ENCODE measurements at places on chromosomes 2 and 18. TPM values are rescaled to one million over a fixed set of nuclear protein-coding genes. Genes with fewer than 3 reads are reported as not detected.

The COL4A3 gene
- total RNA-seq = not detected

The TMEM178A gene
- total RNA-seq = 0.13 TPM

The SOX11 gene
- total RNA-seq = 0.05 TPM

DNA sequence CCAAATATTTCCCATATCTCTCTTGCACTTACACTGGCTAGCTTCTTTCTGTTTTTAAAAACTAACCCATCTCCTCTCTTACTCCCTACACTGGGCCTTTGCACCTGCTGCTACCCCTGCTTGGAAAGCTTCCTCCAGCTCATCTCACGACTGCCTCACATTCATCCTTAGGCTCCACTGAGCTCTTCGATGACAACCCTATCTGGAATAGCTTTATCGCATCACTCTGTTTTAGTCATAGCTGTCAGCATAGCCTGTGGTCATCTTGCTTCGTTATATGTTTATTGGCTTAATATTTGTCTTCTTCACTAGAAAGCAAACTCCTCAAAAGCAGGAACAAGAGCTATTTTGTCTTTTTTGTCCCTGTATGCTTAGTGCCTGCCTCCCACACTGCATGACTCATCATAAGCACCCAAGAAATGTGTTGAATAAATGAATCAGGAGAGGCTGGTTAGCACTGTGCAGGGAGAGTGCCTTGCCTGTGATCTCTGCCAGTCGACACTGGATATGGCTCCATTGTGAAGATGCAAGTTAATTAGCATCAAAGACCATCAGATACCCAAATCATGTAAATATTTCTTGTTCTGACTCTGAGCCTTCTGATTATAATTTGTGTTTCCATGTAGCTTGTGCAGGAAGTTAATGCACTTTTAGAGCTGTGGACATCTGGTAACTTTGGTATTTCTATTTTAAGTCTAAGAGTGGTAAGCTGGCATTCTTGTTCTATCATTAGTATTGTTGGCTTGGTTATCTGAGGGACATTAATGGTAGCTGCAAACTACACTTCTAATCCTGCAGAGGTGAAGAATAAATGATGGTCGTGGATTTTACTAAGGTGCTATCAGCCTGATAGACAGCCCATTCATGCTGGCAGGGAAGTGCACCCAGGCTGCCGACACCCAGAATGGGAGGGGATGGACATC, 10.3 kb upstream of the DYTN start:
- no peak for DNase-seq
- no peak overlapping the region for H3K4me3 ChIP-seq
- H3K27ac ChIP-seq = no peak overlapping the region
- H3K4me1 ChIP-seq = no peaks in the 10 kb centered on the region

- H3K4me1 ChIP-seq = peaks cover 86% of the 10 kb centered on the region
- peak; percentile 50 for DNase-seq
- no peak overlapping the region for H3K4me3 ChIP-seq
- no peaks in the 10 kb centered on the region for H3K27me3 ChIP-seq
- no peaks in the 10 kb centered on the region for H3K36me3 ChIP-seq
Measured at GRCh38 chr2:27795868-27796277, 24.4 kb downstream of the MRPL33 start.

GRCh38 chr18:2448565-2449151, 122.6 kb downstream of the METTL4 start:
- no peak overlapping the region for H3K4me3 ChIP-seq
- peak overlapping the region; percentile 8 for H3K27ac ChIP-seq
- peak; percentile 14 for DNase-seq

DNA sequence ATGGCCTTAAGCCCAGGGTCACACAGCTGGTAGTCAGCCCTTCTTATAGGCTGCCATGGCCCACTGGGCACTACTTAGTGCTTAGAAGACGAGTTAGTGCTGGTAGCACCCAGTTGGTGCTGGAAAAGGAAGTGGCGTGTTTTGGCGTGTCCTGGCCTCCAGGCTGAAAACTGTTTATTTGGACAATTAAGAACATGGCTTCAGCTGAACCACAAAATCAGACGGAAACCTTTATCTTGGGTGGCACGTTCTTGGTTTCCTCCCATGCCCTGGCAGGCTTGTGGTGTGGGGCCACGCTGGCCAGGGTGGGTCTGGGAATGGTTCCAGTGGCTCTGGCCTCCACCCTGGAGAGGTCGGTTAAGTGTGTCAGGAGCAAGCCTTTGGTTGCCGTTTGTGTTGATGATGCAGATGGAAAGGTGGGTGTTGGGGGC, 141.5 kb upstream of the HAAO start:
- H3K27me3 ChIP-seq = no peaks in the 10 kb centered on the region
- peak overlapping the region; percentile 39 for H3K27ac ChIP-seq
- H3K4me1 ChIP-seq = peaks cover 77% of the 10 kb centered on the region

The PTPRN gene
- 4.9 TPM for total RNA-seq

The LYG1 gene
- 0.37 TPM for total RNA-seq

- H3K4me3 ChIP-seq = no peak overlapping the region
- no peak overlapping the region for H3K27ac ChIP-seq
- no peak for DNase-seq
- peaks cover 37% of the 10 kb centered on the region for H3K36me3 ChIP-seq
Measured at GRCh38 chr2:67412424-67412823, 15.3 kb downstream of the ETAA1 start.

GRCh38 chr2:73780237-73780582, 307 bp upstream of the DUSP11 start:
- H3K36me3 ChIP-seq = peaks cover 21% of the 10 kb centered on the region
- H3K4me1 ChIP-seq = peaks cover 11% of the 10 kb centered on the region
- no peak overlapping the region for H3K27ac ChIP-seq
- no peak for DNase-seq
- H3K27me3 ChIP-seq = no peaks in the 10 kb centered on the region

The KCNG2 gene
- total RNA-seq = not detected

GRCh38 chr18:24660956-24661355, 200.5 kb downstream of the HRH4 start:
- no peak overlapping the region for H3K4me3 ChIP-seq
- no peak overlapping the region for H3K27ac ChIP-seq
- H3K36me3 ChIP-seq = no peaks in the 10 kb centered on the region
- DNase-seq = no peak
- no peaks in the 10 kb centered on the region for H3K4me1 ChIP-seq

All from SJSA1 (cell line).